ENCODE measurements at places on chromosomes 6 and 20.

- DNase-seq = no peak
Measured at GRCh38 chr6:132843316-132844035, 29.1 kb downstream of the RPS12 start.

GRCh38 chr20:23652926-23653325, 15.2 kb upstream of the CST3 start:
- no peak for DNase-seq

DNA sequence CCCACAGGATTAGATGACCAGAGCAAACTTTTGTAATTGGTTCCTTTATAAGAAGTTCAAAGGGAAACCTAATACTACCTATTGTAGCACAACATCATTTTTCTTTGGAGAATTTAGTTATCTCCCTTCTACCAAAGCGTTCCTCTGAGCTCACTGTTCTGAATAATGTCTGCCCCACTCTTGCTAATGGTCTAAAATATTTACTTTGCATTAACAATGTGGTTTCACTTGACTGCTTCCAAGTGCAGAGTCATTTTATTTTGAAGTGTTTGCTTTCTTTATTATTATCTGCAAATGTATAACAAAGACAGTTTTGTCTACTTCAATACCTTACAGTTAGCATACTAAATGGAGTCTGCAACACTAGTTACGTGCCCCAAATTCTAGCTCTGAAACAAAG, 15.0 kb downstream of the TRAPPC3L start:
- DNase-seq = no peak

GRCh38 chr6:151240791-151241642, 1.2 kb downstream of the AKAP12 start:
- DNase-seq = no peak

DNA sequence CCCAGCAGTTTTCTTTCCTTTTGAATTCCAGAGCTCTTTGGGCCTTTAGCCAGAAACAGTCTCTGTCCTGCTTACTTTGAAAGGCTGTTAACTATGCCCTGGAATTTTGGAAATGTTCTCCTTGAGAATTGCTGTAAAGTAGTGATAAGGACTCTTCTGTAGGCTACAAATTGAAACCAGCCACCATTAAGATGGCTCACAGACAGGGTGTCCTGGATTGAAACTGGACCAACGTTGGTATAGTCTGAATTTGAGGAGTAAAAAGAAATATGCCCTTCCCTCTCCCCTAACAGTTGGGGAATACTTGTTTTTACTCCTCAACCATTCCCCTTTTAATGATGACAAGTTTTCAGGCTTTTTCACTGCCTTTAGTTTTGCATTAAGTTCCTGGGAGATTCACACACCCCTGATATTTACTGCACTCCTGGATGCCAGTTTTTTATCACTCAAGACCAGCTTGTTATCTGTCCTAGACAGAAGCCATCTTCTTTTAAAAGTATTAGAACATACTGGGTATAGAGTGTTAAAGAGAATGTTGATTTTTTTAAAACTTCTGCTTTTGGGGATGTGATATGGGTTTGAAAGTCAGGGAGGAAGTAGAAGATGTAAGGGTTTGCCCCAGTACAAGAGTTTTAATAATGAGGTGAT, 21.9 kb downstream of the TOP1 start:
- DNase-seq = no peak

GRCh38 chr6:8030920-8031319, 33.3 kb downstream of the BLOC1S5 start:
- no peak for DNase-seq

DNA sequence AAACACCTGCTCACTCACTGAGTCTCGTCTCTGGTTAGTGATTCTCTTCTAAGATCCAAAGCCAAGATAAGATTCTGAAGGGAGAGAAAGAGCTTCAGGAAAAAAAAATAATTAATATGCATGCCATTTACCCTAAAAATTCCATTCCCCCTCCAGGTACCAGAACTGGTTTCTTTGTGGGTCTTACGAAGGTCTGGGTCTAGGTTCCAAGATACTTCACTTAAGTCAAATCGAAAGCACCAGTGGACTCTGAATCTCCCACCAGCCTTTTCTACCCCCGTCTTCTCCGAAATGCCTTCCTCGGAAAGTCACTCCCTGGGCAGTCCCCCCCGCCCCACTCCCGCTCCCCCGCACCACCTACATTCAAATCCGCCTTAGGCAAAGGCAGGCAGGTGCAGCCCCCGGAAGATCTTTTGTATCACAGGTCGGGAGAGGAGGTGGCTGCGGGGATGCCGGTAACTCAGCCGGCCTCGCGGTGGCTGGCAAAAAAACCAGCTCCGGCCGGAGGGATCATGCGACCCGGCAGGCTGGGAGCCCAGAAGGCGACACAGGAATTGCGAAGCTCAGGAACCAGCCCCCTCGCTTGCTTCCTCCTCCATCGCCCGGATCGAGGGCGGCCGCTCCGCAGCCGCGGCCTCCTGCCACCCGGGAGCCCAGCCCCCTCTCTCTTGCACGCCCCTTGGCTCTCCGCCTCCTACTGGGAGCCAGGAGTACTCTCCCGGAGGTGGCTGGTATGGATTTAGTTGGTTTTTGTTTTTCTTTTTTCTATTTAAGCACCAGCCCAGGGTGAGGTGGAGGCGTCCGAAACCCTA, at the start of gene BCL2L1:
Gene BCL2L1 (minus strand): TSS at position 612 of the 812 bp plus-strand sequence. CDS start 650 bp downstream, outside the sequence.
- peak; percentile 34 for DNase-seq

DNA sequence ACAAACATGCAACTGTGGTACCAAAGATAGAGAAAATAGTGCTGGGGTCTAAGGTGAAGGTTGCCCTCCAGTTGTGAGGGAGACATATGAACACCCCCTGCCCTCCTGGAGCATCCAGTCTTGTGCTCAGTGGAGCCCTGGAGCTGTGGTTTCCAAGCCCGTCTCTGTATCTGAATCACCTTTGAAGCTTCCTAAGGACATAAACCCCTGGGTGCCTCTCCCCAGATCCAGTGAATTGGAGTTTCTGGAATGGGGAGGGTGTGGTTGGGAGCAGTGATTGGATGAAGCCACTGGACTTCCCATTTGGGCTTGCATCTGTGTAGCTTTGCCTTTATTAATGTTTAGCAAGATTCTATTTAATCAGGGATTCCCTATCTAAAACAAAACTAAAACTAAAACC, 22.4 kb upstream of the E2F3 start:
- DNase-seq = no peak

DNA sequence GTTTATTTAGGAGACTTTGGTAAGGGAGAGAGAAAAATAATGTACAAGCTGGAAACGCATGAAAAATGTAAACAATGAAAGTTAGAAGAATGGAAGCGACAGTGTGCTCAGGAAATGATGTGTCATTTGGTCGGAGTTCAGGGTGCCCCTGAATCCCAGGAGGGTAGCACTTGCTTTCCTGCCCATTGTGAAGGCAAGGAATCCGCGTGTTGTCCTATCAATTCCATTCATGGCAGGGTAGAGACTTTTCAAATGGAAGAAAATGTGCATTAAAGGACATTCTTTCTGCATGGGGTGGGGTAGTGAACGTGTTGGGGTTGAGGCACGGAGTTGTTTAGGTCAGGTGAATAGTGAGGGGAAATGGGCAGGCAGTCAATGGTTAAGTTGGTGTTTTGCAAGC, 33.7 kb downstream of the GCNT2 start:
- DNase-seq = no peak

GRCh38 chr20:52196845-52197244, 5.3 kb upstream of the ZFP64 start:
- DNase-seq = no peak

GRCh38 chr6:36246506-36247268, 23.2 kb upstream of the PNPLA1 start:
- no peak for DNase-seq

- DNase-seq = no peak
Measured at GRCh38 chr6:19736066-19736465, 101.1 kb upstream of the ID4 start.

Measured in effector memory CD4-positive, alpha-beta T cell (primary cell).